Activated CD4-positive, alpha-beta T cell treated with anti-CD3 and anti-CD28 coated beads, Interleukin-2, amount 10 ng/mL, durations not matched to agents 24 days and 14 days (primary cell): ENCODE measurements at places on chromosomes 2 and 18.

DNA sequence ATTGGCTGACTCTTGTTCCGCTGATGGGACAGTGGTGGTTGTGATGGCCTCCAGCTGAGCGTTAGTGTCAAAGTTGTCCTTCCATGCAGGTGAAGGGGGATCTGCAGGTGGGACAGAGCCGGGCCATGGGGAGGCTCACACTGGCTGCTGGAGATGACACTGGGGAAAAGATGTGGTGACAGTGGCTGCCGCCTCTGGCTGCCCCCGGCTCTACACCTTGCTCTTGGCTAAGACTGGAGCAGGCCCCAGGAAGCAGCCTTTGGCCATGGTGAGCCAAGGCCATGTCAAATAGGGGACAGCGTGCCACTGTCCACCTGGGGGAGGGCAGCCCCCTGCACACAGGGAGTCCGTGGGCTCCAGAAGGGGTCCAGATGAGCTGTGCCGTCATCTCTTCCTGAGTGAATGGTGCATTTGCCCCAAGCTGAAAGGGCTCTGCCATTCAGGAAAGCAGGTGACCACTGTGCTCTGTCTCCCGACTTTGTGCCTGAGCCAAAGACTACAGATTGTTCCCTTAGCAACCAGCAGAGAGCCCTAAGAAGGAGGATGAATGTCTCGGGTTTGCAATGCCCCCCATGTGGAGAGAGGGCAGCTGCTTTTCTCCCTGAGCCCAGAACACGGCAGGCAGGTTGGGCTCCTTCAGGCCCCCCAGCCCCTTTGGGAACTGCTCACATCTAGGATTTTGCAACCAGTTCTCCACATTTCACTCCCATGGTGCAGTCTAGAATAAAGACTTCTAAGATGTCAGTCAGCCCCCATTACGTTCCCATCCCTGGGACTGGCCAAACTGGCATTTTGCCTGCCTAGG, 79.1 kb upstream of the BCL2L11 start:
- DNase-seq = no peak
- H3K27me3 ChIP-seq = peaks cover 47% of the 10 kb centered on the region

DNA sequence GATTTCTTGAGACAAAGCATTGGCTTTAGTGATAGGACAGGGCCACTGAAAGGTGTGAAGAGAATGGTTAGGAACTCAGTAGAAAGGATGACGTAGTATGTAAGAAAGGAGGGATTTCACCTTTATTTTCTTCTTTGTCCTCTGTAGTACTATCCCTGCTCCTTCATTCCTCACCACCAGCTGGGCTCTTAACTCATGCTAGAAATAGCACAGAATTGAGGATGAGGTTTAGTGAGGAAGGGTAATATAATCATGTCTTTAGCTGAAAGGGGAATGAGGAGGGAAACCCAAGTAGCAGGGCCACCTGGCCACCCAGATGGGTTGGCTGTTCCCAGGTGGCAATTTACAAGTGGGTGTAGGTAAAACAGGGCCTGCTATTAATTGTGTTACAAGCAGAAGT, 15.2 kb downstream of the ACVR2A start:
- peaks cover 7% of the 10 kb centered on the region for H3K4me1 ChIP-seq
- no peaks in the 10 kb centered on the region for H3K36me3 ChIP-seq
- H3K27me3 ChIP-seq = peaks cover 3% of the 10 kb centered on the region
- no peak overlapping the region for H3K4me3 ChIP-seq
- DNase-seq = no peak

DNA sequence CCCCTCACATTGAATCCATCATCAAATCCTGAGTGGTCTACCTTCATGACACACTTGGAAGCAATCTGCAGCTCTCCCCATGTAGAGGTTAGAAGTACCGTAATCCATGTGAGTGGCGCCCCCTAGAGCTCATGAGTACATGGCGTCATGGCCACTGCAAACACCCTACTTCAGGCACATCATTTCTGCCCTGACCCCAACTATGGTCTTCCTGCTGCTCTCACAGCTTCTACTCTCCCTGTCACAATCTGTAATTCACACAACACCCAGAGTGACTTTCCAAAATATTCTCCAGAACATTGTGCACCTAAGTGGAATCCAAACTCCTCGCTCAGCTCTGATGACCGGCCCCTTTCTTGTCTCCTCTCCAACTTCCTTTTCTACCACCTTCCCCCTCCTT, 141.9 kb downstream of the ANKRD44 start:
- no peaks in the 10 kb centered on the region for H3K27me3 ChIP-seq
- peak overlapping the region; percentile 46 for H3K27ac ChIP-seq
- H3K4me1 ChIP-seq = peaks cover 32% of the 10 kb centered on the region
- DNase-seq = peak; percentile 88

- no peak overlapping the region for H3K4me3 ChIP-seq
- no peak overlapping the region for H3K27ac ChIP-seq
- no peaks in the 10 kb centered on the region for H3K36me3 ChIP-seq
- no peak for DNase-seq
- H3K4me1 ChIP-seq = no peaks in the 10 kb centered on the region
- peaks cover 32% of the 10 kb centered on the region for H3K27me3 ChIP-seq
Observed at GRCh38 chr18:23950644-23951043, 63.9 kb upstream of the TTC39C start.

DNA sequence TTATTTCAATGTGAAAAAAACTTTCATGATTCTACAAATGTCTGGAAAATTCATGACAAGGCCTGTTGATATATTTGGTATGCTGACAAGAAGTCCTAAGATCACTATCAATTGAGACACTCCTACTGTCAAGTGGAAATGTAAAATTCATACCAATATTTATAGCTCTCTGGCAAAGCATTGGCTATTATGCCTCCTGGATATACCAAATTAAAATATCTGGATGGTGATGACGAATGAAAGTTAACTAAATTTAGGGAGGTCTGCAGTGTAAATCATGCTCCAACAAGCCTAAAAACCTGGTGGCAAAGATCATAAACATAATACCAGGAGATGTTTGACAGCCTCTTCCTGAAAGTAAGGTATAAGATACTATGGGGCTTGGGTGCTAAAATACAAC, 41.1 kb upstream of the TCF4 start:
- no peak overlapping the region for H3K27ac ChIP-seq
- H3K36me3 ChIP-seq = no peaks in the 10 kb centered on the region
- H3K4me3 ChIP-seq = no peak overlapping the region
- H3K27me3 ChIP-seq = no peaks in the 10 kb centered on the region
- no peak for DNase-seq

GRCh38 chr2:176566496-176566895, 297.3 kb downstream of the MTX2 start:
- no peaks in the 10 kb centered on the region for H3K4me1 ChIP-seq
- no peak overlapping the region for H3K27ac ChIP-seq
- H3K27me3 ChIP-seq = peaks cover 30% of the 10 kb centered on the region
- no peaks in the 10 kb centered on the region for H3K36me3 ChIP-seq
- DNase-seq = no peak
